Stimulated activated CD4-positive, alpha-beta T cell treated with anti-CD3 and anti-CD28 coated beads, Interleukin-1b, Interleukin-23, amount 100 ng/mL, for 4 hours (primary cell): ENCODE measurements at places on chromosomes 4 and X.
A peak's percentile ranks its signal among the peaks of the same experiment; 100 is the strongest.

- no peak for DNase-seq
Measured at GRCh38 chrX:50988649-50989048, 78.1 kb downstream of the BMP15 start.

DNA sequence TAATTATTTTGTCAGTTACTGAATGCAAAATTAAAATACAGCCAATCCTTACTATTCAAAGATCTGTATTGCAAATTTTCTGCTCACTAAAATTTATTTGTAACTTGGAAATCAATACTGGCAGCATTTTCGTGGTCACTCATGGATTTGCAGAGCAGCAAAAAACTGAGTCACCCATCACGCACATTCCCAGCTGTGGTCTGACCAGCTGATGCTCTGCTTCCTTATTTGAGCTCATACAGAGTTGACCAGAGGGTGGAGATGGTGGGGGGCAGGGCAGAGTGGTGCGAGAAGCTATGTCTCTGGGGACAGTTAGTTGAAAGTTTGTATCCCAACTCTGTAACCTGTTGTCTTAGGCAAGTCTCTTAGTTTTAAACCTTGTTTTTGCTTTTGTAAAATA is 214.8 kb downstream of the SPCS3 start:
- no peak for DNase-seq

- no peak for DNase-seq
Measured at GRCh38 chr4:33073811-33074210, 2353.6 kb downstream of the PCDH7 start.

DNA sequence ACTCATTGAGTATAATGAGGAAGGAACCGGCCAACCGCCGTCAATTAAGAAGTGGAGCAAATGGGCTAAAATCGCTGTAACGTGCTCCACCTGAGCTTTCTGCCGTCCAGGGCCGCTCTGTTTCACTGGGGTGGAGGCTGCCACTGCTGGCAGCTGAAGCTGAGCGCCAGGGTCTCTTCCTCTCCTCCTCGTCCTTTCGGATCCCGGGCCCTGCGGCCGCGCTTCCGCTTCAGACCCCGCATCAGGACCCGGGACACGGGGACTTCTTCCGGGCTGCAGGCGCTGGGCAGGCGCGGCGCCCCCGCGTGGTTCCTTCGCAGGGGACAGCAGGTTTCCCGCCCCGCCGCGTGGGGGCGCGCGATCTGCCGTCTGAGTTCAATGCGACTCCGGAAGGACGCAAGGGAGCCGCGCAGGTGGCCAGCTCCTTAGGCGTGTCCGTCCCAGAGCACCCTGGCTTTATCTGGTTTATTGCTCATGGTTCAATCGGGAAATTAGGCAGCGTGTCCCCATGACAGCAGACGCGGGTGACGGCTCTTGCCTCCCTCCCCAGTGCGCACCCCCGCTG is 519.8 kb downstream of the TRIML1 start:
- DNase-seq: no peak

GRCh38 chr4:68002906-68003305 is 39.6 kb upstream of the TMPRSS11A start:
- DNase-seq: no peak

DNA sequence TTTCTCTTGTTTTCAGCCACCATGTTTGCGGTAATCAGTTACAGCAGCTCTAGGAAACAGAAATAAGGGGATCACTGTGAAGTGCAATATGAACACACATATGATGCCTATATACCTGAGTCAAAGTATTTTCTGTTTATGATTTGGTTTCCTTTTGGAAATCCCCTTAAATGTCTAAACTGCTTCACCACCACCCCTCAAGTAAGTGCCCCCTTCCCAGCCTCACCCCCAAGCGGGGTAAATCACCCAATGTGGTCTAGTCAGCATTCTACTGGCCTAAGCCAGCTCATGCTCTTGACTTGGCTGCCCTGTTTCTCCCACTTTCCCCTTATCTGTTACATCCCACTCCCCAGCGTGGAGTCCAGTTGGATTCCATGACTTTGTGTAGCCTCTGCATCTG is 176.5 kb downstream of the QDPR start:
- DNase-seq: no peak

DNA sequence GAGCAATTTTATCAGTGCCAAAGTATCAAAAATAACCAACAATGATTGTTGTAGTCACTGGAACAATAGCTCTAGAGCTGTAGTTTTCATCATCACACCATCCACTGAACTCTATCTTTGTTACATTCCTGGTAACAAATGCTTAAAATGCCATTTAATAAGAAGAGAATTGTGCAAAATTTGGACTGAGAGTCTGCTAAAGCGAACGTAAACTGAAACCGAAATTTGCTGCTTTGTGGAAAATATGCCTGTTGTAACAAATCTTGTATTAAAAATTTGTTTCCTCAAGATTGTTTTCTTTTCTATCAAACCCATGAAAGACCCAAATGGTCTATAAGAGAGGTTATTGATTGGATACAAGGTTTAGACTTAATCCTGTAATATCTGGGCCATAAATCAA is 109.3 kb upstream of the TECRL start:
- DNase-seq: no peak

- no peak for DNase-seq
Measured at GRCh38 chr4:37825968-37826294, 555 bp upstream of the PGM2 start.

- no peak for DNase-seq
Measured at GRCh38 chr4:99754756-99755155, 61.9 kb upstream of the DAPP1 start.

DNA sequence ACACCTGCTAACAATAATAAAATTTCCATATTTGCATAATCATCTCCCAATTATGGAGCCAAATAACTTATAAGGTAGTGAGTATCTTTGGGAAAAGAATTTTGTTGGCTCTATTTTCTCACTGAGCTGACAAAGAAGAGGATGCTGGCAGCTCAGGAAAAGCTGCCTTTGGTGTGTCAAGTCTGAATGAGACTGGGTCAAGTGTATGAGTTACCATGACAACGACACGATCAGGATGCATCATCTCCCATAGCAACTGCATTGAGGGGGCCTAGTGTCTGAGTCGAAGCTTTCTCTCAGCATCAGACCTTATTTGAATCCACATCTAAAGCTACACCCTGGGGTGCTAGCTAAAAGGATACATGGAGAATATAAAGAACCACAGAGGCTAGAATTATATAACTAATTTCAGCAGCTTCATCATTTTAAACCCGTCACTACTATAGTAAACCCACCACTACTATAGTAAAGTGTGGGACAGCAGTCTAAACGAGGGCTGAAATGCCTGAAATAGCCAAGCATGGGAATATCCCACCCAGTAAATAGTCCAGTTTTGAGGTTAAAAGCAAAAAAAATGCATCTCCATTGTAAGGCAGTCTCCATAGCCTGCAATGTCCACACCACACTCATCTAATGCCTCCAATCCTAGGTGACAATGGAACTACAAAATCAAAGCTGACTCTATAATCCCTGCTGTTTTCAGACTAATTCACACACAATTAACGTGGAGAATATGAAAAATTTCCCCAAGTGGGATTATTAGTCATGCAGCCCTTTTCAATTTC is 16.0 kb downstream of the GSPT2 start:
- DNase-seq: no peak

- DNase-seq: no peak
Measured at GRCh38 chrX:53374923-53375322, 47.5 kb downstream of the SMC1A start.

DNA sequence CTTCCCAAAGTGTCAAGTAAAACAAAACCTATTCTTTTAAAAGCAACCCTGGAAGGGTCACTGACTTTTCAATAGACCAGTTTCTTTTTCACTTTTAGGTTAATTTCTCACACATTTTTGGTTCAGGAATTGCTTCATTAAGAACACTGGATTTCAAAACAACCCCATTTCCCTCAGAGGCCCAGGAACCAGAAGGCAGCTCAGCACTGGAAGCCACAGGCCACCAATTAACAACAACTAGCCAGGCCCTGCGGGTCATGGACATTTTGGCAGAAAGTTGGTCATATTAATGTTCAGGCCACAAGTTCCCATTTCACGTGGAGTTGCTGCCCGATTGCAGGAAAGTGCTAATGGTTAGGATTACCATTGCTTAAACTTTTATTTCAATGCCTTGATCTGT is 39.8 kb downstream of the HAND2 start:
- no peak for DNase-seq

- no peak for DNase-seq
Measured at GRCh38 chrX:155215443-155216178, 649 bp upstream of the VBP1 start.

DNA sequence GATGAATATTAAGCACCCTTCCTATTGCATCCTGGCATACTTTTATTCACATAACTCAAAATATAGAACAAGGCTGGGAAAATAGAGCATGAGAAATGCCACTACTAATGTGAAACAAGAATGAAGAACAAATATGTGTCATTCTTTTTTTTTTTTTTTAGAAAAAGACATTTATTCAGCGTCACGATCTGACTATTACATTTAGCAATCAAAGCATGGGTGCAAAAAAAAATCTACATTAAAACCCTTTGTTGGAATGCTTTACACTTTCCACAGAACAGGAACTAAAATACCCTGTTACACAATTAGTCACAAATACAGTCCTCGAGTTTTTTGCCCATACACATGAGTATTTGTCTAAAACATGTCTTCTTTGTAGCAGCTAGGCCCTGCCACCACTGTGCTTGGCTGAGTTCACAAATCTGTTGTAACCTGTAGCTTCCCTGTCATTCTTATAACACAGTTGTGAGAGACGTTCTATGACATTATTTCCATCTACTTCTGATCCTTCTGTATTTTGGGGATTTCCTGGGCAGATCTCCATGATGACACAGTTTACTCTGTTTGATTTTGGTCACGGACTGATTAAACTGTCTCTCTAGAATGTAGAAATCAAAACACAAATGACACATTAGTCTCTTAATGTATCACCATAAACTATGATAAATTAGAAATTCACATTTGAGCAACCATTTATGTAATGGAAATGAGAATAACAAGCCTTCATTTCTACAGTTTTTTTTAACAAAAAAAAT is 9.4 kb upstream of the TET2 start:
- no peak for DNase-seq

DNA sequence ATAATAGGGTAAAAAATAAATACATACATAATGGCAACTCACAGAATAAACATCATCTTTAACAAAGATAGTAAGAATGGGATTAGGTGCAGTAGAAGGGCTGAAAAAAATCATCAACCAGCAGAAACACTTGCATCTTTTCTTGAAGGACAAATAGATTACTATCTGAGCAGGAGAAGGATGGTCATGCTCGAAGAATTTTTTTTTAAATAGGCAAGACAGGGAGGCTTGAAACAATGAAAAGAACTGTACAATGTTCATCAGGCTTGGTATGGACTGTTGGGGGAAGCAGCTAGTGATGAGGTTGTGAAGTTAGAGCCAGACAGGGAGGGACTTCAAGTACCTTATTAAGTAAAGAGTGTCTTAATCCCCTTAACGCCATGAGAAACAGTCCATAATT is 167.4 kb upstream of the LDB2 start:
- DNase-seq: no peak

- DNase-seq: no peak
Measured at GRCh38 chr4:2305766-2306501, 44.0 kb upstream of the MXD4 start.

- no peak for DNase-seq
Measured at GRCh38 chr4:77501851-77502250, 103.8 kb upstream of the CXCL13 start.

GRCh38 chr4:105560421-105560848 is 8.0 kb downstream of the ARHGEF38 start:
- DNase-seq: no peak

DNA sequence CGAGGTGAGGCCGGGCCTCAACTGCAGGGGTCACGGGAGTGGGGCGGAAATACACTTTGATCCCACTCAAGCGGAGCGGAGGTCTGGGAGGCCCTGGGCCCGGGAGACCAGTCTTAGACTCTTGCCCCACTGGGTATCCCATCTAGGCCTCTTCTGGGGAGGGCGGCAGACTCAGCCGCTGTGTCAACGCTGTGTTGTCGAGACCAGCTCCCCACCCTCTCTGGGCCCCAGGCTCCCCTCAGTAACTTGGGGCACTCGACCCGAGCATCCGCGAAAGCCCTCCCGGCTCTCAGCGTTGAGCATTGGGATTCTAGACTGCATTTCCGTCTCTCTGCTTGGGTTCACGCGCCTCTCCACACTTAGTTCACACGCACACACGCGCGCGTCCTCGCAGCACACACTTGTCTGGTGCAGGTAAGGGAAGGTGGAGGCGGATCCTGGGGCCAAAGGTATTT is 1.7 kb downstream of the NKX3-2 start:
- DNase-seq: no peak

DNA sequence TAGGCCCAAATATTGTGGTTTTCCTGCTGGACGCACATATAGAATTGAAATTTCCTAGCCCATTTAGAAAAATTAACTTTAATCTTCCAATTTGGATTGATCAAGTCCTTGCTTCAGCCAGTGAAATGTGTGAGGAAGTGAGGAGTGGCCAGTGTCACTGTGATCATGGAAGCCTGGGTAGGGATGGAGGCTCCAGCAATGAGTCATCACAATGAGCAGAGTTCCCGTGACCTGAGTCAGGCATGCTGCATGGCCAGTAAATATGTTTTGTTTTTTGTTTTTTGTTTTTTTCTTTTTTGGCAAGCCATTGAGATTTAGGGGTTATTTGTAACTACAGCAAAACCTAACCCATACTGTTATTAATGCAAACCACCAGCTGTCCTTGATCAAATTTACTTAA is 52.1 kb downstream of the IDS start:
- DNase-seq: no peak

GRCh38 chr4:76732246-76732645 is 165.7 kb downstream of the SOWAHB start:
- no peak for DNase-seq

GRCh38 chr4:182806259-182807252 is 110.6 kb downstream of the DCTD start:
- peak; percentile 62 for DNase-seq

DNA sequence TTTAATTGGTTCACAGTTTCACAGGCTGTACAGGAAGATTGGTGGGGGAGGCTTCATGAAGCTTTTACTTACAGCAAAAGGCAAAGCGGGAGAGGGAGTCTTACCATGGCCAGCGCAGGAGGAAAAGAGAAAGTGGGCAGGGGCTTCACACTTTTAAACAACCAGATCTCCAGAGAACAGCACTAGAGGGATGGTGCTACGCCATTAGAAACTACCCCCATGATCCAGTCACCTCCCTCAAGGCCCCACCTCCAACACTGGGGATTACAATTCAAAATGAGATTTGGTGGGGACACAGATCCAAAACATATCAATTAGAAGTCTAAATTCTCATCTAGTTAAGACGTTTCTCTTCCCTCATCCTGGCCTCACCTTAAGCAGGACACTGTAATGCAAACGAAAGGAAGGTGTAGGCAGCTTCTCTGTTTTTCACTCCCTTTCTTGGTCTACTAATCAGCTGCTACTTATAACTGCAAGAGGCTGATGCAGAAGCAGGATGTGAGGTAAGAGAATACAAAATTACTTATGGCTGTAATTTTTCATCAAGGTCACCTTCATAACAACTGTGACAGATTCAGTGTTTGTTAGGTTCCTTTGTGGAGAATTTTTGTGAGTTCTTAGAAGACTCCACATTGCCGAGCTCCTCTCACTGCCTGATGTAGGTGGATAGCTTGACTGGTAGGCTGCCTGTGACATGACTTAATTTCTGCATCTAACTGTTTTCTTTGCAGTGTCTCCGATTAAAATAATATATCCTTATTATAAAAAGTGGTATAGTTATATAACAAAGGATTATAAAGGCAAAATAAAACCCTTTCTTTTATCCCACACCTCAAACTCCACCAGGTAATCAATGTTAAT is 255.1 kb downstream of the IL15 start:
- DNase-seq: no peak
